ENCODE measurements at places on chromosomes 1 and 21.

DNA sequence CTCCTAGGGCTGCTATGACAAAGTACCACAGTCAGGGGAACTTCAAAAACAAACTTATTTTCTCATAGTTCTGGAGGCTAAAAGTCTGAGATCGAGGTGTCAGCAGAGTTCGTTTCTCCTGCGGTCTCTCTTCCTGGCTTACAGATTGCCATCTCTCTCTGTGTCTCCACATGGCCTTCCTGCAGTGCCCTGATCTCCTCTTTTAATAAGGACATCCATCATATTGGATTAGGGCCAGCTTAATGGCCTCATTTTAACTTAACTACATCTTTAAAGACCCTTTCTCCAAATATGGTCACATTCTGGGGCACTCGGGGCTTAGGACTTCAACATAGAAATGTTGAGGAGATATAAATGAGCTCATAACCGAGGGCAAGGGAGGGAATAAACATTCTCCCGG, 12.2 kb downstream of the C1orf74 start:
- DNase-seq = no peak

DNA sequence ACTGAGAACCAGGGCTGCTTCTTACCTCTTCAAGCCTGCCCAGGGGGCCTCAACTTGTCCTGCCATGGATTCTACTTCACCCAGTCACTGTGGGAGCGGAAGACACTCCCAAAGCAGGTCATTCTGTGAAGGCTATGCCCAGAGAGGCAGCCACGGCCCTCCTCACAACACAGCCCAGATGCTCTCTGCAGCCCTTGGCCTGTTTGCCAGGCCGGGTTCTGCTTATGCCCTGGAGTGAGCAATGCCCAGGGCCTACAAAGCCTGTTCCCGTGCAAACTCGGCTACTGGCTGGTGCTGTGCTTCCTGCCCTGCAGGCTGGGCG, 33.8 kb upstream of the SLC30A1 start:
- no peak for DNase-seq

DNA sequence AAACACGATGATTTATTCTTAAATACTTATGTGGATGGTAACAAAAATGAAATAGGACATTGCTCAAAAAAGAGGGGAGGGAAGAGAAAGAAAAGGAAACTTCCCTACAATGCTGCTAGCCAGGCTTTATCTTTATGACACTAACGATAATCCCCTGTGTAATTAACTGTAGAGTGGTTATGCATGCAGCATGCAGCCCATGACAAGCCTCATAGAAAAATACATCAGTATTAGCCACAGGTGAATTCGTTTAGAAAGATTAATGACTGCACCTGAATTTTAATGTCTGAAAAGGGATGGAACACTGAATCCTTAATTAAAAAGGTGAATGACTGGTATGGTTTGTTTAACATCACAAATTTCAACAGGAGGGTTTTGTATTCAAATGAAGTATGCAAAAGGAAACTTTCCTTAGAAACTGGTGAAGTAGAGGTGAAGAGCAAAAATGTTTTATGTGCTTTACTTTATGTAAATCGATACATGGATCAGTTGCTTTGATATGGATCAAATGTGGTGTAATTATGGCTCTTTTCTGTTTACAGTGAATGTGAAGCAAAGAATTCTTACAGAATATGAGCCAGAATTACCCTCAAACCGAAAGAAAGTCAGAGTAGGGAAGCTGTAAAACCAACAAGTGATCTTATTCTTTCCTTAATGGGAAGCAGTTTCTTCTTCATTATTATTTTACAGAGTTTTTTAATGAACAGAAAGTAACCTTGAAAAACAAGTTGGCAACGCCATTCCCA, 569.6 kb upstream of the ADGRL2 start:
- DNase-seq = no peak

- DNase-seq = no peak
Measured at GRCh38 chr1:202151045-202151444, 6.5 kb upstream of the ARL8A start.
